Stimulated activated CD4-positive, alpha-beta T cell treated with anti-CD3 and anti-CD28 coated beads, Interleukin-2, amount 100 ng/mL, for 24 hours (primary cell): ENCODE measurements at places on chromosomes 4 and X.

DNA sequence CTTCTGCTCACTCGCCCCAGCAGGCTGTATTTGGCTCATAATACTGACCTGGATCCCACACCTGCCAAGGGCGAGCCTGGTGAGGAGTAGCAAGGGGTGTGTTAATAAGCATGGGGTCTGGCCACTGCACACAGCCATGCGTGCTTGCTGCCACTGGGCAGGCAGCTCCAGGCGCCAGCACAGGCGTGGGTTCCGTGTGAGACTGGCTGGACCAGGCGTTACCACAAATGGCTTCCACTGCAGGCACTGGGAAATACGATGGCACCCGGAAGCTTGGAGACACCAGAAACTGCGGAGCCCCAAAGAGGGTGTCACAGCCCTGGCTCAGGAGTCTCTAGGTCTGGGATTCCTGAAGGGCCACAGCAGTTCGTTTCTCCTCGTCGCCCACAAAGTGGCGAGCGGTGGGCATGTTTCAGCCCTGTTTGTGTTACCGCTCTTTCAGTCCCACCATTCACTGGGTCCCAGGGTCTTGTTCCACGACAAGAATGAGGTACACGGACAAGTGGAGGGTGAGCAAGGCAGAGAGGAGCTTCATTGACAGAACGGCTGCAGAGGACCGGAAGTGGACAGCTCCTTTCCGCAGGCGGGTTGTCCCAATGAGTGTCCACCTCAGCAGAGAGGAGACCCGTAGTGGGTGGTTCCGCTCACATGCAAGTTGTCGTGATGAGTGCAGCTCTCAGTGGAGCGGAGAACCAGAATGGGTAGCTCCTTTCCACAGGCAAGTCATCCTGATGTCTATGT, 428.9 kb downstream of the EPHA5 start:
- DNase-seq, result no peak

DNA sequence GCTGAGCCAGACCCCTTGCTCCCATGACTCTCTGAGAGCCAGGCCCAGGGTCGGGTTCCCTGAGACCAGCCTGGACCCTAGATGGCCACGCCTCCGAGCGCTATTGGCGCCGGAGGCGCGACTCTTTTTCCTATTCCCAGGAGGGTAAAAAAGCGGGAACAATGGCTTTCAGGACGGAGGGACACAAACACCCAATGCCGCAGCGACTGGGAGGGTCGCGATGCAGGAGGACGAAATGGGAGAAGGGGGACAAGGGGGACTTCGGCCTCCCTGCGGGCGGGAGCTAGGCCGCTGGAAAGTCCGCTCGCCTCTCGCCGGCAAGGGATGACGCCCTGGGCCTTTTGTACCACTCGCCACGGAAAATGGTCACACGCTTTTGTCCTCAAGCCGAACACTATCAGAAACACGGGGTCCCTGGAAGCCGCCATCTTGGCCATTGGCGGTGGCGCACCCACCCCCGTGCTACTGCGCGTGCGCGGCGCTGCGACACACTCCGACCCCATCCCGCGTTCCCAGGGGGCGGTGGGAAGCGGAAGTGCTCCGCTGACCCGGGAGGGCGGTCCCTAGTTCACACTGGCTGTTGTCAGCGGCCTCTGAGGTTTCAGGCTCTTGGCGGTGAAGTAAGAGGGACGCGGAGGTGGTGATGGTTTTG, 98.4 kb downstream of the ZNF674 start:
- peak; percentile 82 for DNase-seq

DNA sequence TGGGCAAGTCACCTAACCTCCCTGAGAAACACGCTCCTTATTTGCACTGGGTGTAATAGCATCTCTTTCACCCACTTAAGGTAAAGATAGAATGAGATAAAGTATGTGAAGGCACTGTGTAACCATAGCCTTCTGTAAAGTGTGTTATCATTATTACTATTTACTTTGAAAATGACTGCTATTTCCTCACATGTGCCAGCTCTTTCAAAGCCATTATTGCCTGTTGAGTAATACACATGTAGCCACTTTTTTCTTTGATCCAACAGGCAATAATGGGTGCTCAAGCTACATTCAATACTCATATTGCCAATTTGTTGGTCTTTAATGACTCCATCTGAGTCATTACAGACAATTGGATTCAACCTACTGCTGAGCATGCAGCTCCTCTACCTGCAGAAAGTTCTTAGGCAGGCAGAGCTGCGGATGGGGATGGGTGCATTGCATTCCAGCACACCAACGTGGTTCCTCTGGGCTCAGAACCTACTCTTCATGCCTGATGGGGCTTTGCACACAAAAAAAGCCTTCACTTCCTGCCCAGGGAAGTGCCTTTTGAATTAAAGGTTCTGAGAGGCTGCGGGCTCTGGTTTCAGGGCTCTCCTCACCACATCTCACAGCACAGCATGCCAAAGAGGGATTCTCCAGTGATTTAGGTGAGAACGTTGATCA, 9.7 kb downstream of the PTCHD1 start:
- no peak for DNase-seq

GRCh38 chr4:158861281-158861680, 92.5 kb downstream of the FNIP2 start:
- DNase-seq, result no peak

- DNase-seq, result no peak
These were observed 209.3 kb downstream of the CHIC2 start for GRCh38 chr4:53854991-53855568.

DNA sequence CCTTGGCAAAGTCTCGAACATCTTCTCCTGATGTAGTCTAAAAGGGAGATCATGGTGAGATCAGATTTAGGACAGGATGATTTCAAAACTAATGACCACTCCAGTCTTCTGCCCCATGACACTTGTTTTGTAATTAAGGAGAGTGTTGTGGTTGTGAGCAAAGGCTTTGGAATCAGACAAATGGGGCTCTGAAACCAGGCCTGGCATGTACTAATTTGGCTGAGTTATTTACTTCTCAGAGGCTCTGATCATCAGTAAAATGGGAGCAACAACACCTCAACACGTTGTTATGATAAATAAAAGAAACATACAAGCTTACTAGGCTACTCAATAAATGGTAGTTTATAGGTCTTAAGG, 106.9 kb upstream of the FTHL17 start:
- DNase-seq, result no peak

DNA sequence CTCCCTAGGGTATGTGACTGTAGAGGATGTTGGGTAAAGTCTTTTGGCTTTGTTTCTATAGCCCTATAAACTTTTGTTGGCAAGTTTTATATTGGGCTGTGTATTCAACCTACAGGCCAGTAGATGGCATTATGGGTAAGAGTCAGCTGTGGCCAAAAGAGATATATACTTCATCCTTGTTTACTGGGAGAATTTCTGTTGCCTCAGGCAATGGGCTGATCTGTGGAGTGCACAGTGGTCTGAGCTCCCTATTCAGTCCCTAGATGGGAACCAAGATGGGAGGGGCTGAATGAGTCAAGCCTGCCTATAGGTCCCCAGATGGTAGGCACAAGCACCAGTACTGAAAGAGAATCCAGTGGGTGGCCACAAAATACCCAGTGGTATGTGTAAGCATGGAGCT, 580.6 kb downstream of the EPHA5 start:
- no peak for DNase-seq

GRCh38 chr4:168710353-168710946, 213.6 kb downstream of the PALLD start:
- no peak for DNase-seq

GRCh38 chr4:156615066-156615531, 356.5 kb downstream of the PDGFC start:
- DNase-seq, result no peak

DNA sequence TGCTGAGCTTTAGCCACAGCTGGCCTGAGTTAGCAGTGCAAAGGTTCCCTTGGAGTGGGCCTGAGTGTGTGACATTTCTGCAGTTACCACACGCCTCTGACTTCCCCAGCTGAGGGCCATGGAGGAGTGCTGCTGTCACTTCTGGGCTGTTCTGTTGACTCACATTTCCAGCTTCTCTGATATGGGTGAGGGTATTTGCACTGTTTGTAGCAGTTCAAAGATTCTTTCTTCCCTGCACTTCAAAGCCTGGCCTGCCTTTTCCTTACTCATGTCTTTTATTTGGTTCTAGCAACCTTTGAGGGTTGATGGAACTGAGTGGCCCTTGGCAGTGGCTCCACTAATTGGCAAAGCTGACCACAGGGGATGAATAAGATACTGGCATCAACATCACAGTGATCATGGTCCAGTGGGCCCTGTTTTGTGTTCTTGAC, 26.4 kb upstream of the SCML1 start:
- no peak for DNase-seq

DNA sequence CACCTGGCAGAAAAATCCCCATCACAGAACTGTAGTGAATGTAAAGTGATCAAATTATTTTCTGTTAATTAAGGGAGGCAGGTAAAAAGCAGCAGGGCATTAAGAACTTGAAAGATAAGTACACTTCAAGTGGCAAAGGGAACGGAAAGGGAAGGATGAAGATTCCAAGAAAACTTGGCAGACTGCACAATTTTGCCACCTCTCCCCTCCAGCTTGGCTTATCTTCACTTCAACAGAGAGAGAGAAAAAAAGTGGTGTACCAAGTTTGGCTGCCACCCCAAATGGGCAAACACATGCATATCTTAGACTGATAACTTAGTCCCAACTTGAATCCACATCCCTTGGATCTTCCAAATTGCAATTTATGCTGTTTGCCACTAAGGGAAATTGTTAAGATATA, 598.1 kb upstream of the ACTRT1 start:
- no peak for DNase-seq

DNA sequence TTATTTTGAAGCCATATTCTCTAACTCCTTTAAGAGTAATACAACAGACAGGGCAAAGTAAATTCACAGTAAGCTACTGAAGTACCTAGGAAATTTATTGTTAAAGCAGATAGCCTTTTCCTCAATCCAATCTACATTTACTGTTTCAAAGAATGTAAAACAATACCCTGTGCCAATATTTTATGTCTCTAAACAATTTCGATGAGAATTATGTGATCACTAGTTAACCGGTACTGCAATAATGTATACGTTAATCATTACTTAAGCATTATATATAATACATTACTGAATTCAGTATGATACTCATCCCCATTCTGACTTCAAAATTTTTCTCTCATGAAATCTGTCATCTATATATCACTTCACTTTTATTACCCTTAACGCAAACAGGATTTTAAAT, 28.5 kb downstream of the KLHL13 start:
- DNase-seq, result no peak

DNA sequence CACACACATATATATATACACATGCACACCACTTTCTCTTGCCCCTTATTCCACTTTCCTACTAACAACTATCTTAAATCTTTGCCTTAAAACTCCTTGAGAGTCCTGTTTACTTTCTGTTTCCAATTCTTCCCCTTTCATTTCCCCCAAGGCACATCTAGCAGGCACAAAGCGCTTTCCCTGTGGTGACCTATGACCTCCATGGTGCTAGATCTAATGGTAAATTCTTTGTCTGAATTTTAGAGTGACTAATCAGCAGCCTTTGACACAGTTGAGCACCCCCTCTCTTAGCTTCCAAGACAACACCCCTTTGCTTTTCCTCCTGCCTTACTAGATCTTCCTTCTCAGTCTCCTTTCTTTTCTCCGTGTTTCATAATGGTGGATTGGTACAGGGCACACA, 236.4 kb upstream of the TTC29 start:
- DNase-seq, result no peak

DNA sequence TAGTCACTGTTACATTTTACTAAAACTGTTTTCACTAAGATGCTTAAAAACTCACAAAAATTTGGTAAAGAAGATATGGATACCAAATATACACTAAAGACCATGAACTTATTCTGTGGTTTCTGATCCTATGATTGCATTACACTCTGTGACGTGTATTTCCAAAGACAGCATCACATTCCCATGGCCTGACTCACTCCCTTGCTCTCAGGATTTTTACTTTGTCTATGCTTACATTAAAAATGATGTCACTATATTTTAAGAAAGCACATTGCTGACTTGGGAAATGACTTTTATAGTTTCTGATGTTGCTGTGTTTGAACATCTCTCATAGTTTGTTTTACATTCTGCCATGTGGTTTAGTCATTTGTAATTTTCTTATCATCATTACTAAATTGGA, 327.9 kb upstream of the MAGEB18 start:
- no peak for DNase-seq

DNA sequence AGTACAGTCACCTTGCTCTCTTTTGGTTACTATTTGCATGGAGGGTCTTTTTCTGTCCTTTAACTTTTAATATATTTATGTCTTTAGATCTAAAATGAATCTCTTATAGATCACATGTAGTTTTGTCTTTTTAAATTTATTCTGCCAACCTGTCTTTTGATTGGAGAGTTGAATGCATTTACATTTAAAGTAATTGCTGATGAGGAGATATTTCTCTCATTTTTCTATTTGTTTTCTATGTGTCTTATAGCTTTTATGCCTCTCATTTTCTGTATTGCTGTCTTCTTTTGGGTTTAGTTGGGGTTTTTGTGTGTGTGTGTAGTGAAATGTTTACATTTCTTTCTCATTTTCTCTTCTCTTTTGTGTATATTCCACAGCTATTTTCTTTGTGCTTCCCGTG, 123.5 kb downstream of the TBC1D19 start:
- DNase-seq, result no peak

DNA sequence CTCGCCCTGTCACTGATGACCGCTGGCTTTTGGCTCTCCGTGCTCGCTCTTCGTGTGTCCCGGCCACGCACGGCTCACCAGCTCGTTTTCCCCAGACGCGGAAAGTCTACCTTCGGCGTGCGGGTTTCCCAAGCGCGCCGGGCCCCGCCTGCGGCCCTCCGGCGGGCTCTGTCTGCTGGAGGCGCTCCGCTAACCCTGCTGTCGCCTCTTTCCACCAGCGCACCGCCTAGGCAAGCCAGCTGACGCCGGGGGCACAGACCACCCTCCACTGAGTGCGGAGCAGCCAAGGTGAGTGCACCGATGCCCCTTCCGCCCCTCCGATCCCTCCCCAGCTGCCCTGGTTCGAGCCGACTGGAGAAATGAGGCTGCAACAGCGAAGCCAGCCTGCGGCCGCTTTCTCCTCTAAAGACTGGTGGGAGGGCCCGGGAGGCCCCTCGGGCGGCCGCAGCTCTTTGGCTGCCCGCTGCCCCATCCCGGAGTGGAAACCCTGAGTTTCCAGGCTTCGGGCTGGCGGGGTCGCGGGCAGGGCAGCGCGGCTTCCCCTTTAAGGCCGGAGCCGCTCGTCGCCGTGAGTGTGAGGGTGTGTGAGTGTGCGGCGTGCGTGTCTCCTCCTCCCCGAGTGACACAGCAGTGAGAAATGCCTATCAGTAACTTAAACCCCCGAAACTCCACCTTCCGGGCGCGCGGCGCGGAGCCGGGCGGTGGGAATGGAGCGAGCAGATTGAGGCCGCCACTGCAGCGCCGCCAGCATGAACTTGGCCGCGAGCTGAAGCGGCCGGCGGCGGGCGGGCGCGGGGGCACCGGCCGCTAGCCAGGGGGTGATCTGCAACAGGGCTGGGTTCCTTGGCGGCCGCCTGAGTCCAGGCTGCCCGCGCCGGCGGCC, at the start of gene MAMLD1:
Gene MAMLD1, plus strand, starts transcription at position 719 of the 883 bp plus-strand sequence. CDS start 82,200 bp downstream, outside the sequence.
- DNase-seq, result peak; percentile 64

DNA sequence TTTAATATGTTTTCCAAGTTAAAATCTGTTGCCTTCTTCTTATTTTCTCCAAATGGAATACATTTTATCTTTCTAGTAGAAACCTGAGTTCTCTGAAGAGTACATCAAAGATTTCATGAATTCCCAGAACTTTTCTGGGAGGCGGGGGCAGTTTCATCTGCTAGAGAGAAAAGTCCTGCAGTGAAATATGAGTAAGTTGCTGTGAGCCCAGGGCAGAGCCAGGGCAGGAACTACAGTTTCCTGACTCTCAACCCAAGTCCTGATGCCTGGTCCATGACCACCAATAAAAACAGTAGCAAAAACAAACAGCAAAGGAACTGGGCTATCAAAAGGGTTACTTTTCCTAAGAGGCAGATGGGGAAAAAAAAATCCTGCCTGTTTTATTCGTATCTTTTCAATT, 239.4 kb upstream of the CTSO start:
- DNase-seq, result no peak
